Stimulated activated CD4-positive, alpha-beta T cell treated with anti-CD3 and anti-CD28 coated beads, Interleukin-2, amount 100 ng/mL, for 48 hours (primary cell): ENCODE measurements at places on chromosomes 7 and 10.

GRCh38 chr7:79300573-79300972, 152.9 kb downstream of the MAGI2 start:
- no peak for DNase-seq

DNA sequence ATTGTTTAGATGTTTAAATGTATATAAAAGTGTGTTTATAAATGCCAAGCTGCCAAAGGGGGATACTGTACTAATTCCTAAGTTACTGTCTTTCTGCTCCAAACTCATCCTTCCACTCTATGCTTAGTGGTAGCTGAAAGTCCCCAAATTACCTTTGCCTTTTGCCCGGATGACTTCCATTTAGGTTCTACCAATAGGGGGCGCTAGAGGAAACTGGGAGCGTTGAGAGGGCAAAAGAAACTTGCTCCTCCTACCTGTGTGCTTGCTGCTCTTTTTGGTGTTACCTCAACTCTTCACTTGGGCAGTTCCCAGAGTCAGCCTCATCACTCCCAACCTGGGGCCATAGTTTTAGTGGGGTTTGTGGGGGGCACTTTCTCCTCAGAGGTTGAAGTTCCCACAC, 5.9 kb upstream of the OR2A25 start:
- no peak for DNase-seq

GRCh38 chr7:33582104-33582503, 323.2 kb upstream of the BMPER start:
- DNase-seq = no peak

GRCh38 chr10:4532976-4533375, 293.0 kb upstream of the AKR1E2 start:
- DNase-seq = no peak

- DNase-seq = no peak
Observed at GRCh38 chr10:125984865-125985495, 88.6 kb downstream of the FANK1 start.

GRCh38 chr7:51255036-51255435, 61.6 kb downstream of the COBL start:
- DNase-seq = no peak

DNA sequence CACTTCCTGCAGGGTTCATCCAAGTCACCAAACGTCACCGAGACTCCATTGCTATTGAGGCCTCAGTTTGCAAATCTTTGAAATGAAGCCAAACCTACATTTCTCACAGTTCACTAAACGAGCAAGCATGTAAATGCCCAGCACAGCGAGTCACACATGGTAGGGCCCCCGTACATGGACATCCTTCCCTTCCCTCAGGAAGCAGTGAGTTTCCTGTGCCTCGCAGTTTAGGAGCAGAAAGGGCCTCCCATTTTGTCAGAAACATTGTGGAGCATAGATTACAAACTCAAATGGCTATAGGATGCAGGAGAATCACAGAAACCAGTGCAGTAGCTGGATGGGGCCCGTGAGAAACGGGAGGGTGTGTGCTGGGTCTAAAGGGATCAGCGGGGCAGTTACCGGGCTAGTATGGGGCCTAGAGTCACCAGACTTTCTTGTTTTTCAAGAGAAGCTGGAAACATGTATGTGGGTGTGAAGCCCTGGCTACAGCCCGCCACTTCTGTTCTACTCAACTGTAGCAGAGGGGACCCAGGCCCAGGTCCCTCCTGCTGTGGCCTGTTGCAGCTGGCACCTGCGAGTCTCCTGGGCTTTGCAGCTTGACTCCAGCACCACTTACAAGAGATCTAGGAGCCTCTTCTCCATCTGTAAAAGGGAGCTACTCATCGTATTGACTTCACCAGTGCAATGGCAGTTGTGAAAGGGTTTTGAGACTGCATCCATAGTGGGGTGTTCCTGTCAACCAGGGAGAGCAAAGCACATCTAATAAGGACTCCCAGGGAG, 14.2 kb upstream of the SLC18A3 start:
- DNase-seq = no peak

- DNase-seq = no peak
Observed at GRCh38 chr10:126065751-126066377, 169.5 kb downstream of the FANK1 start.

DNA sequence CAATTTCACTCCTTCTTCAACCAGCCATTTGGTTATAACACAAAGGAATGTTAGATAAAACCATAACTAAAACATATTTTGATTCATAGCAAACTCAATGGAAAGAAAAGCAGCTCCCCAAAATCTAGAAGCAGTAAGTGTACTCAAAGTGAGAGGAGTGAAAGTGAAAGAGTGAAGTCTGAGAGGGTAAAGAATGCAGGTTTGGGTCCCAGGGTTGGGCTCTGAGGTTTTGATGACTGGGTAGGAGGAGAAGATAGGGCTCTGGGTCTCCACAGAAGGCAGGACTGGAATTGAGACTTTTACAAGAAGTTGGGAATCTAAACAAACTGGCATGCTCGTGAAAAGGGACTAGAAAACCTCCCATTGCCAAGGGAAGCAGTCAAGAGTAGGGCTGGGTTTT, 85.4 kb upstream of the RSU1 start:
- no peak for DNase-seq

DNA sequence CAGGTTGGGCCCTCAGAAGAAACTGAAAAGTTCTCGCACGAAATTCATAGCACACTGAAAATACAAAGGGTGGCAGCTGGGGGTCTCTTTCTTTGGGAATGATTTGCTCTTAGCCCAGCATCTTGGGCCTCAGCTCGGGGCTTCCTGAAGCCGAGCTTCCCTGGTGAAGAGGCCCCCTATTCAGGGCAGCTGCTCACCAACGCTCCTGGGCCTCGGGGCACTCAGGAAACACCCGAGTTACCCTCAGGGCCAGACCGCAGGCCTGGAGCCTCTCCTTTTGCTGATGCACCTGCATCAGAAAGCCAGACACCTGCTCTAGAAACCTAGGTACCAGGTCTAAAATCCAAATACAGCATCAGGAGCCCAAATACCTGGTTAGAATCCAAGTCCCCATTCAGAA, 85.5 kb downstream of the PTPRE start:
- no peak for DNase-seq

DNA sequence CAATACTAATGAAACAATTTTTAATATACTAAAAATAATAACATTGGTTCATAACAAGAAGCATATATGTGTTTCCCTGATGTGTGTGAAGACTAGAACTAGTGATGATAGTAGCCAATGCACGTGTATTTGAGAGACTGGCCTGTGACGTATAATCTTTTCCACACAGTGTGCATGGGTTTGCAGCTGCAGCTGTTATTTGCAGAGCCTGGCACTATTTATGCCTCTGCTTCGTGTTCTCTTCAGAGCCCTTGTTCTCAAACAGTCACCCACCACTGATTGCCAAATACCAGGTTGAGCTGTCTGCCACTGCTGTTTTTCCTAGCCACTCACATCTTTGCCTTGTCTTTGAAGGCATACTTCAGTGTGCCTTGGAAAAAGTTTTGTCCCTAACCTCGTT, 531.7 kb downstream of the ETV1 start:
- DNase-seq = no peak

DNA sequence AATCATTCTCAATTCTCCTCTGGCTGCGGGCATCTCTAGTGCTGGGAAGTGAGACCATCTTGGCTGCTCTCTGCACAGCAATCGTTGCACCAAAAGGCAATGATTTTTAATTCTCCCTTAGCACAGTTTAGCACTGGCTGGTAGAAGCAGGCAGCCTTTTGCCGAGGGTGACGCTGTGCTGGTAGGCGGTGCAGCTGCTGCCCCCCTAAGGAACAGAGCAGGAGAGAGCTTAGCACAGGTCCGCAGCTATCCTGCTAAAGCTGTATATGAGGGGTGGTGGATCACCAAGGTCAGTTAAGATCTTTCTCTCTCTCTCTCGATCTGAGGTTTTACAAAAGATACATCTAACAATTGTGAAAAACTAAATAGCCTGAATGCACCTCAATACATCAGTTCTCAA, 390.1 kb downstream of the GATA3 start:
- no peak for DNase-seq

DNA sequence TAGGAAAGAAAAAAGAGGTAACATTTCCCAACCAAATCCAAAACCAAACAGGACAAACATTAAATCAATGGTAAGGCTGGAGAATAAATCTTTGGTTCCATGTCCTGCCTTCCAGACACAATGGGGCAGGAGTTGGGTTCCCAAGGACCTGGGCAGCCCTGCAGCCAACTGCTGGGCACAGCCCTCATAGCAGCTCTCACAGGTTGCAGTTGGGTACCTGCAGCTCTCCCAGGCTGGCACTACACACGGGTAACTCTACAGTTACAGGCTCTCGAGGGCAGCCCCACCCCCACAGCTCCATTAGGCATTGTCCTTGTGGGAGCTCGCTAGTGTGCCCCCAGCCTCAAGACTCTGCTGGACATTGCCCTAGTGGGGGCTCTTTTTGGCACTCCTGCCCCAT, 7.5 kb downstream of the GRB10 start:
- DNase-seq = no peak

DNA sequence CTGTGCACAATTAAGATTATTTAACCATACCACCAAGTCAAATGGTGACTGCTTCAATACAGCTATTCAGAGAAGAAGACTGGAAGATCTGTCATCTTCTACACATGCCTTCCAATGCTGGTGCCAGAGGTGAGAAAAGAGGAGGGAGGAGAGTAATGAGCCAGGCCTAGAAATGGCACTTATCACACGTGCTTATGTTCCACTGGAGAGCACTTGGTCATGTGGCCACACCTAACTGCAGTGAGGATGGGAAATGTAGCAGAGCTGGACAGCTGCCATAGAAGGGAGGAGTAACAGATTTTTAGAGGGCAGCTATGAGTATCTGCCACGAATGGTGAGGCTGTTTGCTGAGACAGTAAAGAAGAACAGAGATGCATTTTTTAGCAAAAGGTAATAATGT, 77.1 kb downstream of the MPLKIP start:
- DNase-seq = no peak

DNA sequence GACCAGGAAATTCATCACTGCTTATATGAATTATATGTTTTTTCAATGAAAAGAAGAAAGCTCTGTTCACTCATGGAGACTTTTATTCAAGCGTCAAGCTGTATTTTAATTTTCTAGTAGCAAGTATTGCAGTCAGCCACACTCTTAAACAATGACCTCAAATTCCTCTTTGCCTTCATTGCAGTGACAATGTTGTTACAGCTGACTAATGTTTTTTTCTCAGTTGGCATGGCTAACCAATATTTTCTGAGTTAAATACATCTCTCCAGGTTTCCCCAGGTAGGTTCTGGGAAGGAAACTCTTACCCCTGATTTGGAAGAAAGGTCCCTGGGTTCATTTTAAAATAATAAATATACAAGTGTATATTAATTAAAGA, 241.5 kb downstream of the WDR11 start:
- no peak for DNase-seq

DNA sequence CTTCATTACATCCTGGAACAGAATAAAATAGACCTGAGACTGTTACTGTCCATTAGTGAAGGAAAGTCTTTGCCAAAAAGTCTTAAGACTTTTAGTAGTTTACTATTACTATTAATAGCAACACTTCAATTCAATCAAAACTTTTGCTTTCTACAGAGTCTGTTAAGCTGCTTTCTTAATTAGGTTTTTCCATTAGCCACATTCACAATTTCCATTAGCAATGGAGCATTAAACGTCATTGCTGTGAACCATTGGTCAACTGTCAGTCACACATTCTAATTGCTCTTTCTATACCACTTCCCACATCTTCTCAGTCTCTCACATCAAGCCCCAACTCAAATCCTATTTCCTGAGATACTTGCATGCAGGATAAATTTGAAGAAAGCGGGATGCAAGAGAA, 736.6 kb upstream of the SORCS1 start:
- no peak for DNase-seq

GRCh38 chr10:132793871-132794849, 8.2 kb upstream of the NKX6-2 start:
- no peak for DNase-seq

DNA sequence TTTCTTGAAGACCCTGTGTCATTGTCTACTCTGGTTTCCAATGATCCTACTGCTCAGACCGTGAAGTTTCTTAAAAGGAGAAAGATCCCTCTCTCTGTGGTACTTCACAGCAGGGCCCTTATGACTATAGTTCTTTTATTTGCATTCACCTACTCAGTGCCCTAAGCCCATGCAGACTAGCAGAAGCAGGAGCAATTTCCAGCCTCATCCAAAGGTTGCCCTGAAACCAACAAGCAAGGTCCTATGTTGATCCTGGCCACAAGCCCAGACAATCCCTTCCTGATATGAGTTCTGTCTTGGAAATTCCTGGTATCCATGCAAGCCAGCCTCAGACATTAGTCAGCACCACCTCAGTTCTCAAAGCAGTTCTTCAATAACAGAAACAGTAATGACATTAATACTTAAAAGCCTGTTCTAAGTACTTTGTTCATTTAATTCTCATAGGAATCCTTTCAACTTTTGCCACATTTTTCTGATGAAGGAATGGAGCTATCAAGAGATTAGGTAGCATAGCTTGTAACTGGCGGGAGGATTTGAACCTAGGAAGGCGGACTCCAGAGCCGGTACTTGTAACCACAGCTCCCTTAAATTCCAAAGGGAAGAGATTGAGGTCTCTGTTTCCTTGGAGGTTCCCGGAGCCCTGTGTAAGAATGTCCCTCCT, 58.1 kb upstream of the ST8SIA6 start:
- no peak for DNase-seq

DNA sequence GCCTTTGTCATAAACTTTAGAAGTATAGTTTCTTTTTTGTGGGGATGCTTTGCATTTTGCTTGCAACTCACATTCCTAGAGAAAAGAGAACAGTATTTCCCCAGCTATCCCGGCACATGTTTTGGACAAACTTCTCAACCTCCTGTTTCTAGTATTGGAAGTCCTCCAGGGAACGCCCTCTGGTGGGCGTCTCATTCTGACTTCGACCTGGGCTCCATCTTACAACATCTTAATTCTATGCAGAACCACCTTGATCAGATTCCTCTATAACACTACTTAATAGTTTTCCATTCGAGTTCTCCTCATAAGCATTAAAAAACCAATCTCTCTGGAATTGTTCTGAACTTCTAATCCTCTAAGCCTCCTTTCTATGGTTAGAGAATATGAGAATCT, 139.5 kb upstream of the FZD8 start:
- no peak for DNase-seq

DNA sequence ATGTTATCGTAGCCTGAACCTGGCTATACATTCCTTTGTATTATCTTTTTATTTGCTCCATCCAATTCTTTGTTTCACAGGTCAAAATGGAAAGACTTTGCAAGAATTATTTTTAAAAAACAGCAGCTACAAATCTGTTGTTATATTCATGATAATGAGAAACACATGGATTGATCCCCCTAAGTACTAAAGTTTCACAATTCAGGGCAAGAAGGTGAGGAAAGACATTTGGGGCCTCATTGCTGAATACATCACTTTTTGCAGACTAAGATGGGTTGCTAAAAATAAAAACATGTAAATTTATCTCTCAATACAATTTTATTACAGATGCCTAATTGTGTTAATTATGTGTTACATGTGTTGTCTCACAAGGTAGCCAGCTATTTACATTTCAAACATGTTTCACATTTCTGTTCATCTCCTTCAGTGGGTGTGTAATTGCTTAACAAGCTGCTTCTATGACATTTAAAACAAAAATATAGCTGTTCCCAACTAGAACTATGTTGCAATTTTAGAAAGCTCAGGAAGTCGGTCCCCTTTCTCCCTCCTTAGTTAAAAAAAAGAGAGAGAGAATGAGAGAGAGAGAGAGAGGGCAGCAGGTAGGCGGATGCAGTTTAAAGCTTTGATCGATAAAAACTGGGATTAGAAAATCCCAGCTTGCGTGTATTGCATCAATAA, 606.3 kb upstream of the FZD8 start:
- DNase-seq = no peak
